ENCODE measurements at places on chromosomes 3 and 15.
A peak's percentile ranks its signal among the peaks of the same experiment; 100 is the strongest.

DNA sequence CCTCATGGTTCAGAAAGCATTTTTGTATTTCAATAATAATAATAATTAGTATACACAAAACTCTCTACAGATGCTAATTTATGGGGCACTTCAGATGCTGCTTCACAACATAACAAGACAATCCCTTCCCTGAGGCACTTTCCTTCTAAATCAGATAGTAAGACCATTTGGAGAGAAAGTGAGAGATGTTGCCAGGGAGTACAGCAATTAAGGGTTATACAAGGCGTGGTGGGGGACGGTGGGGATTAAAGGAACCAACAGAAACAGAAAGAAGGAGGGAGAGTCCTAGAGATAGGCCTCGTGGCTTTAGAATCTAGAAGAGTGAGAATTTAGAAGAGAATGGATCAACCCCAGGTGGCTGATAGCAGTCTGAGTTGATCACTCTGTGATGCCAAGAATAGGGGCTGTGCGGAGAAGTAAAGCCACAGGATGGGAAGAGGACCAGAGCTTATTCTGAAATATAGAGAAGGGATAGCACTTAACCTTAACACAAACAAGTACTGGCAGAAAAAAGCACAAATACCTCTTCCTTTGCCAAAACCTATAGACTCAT is 76.9 kb downstream of the ETFA start:
- DNase-seq: no peak

DNA sequence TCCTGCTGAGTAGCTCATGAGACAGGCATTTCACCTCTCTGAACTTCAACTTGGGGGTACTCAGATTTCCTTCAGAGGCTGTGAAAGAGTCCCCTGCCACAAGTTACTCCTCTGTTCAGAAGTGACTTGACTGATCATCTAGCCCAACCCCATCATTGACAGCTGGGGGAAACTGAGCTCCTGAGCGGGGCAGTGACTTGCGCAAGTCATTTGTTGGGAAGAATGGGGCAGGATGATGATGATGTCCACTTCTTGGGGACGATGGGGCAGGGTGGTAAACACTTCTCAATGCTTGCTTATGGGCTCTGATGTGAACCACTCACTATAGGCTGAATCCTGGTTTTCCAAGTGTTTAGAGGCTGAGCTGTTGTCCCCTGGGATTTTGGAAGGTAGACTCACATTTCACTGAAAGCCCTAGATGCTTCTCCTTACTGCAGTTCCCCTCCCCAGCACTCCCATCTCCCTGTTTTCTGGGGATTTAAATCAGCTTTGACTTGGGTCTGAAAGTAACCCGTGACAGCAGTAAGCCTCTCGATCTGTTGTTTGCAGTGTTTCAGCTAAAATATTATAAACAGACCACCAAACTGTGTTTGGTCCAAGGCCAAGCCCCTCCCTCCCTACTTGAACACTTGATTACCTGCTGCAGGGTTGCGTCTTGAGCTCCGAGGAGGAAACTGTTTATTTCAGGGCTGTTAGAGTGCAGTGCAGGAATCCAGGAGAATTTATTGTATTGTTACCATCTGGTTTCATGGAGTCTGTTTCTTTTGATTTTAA is 25.1 kb downstream of the SMAD3 start:
- no peak for DNase-seq

DNA sequence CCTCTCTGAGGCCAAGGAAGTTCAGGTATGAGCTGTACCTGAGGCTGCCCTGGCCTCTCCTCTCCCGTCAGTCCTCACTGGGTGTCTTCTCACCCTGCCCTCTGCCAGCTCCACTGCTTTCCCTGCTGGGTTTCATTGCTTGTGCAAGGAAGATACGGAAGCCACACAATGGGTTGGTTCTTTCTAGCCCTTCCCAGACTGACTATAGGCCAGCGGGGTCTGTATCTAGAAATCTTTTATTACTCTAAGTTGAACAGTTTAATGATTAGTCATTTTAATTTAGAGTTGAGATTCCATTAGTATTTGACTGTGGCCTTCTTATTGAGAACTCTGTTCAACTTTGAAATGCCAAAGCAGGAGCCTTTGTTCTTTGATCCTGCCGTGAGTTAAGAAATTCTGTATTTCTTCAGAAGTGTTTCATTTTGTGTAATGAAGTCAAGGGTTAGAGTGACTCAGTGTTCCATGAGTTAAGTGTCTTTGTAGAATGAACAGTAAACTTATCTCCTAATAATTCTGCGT is 16.2 kb downstream of the C3orf62 start:
- DNase-seq: no peak

GRCh38 chr3:27675287-27675686 is 46.8 kb downstream of the EOMES start:
- no peak for DNase-seq

DNA sequence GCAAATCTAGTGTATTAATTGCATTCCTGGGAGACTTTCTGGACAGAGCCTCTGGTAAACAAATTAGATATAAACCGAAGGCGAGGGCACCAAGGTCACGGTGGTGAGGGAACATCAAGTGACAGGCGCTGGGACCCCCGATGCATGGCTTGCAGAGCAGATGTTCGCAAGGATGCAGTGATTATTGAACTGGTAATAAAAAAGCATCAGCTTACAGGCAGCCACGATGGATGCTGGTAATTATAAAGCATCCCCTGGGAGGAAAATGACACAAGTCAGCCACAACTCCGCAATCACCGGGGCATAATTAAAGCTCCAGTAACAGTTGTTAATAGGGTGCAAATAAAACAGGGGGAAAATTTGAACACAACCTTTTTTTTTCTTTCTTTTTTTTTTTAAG is 231.1 kb upstream of the DPH6 start:
- DNase-seq: no peak

DNA sequence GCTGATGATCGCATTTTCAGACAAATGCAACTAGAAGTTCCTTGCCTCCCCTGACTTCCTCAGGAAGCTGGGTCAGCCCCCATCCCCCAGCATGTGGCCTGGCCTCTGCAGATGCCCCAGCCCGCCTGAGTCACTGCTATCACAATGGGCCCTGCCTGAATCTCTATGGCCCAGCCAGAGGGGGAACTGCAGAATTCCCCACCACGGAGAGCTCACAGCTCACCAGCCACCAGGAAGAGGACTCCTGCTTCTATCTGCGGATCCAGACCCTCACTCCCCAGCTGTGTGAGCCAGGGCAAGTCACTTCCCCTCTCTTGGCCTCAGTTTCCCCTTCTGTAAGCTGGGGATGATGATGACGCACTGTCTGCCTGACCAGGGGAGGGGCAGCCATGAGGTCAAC is 6.9 kb downstream of the PLXND1 start:
- DNase-seq: no peak

DNA sequence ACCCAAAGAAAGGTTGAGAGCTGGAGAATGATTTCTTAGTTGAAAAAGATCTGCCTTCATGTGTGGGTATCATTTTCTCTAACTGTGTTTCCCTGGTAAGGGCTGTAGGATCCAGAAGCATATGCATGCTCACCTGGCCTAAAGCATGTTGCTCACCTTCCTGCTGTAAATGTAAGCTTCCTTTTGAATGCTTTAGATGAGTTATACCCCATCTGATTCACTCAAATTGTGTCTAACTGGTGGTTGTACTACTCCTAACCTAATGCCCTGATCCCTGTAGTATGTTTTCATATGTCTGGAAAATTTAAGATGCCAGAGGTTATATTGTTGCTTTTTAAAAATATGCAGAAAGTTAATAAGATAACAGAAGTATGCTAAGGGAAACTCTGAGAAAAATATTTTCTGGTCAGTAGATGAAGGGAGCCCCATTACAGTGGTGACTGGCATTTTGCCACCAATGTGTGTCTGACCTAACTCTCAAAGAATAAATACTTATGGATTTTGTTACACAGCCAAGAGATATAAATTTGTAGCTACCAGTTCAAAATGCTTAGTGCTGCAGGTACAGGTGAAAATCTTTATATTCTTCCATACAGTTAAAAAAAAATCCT is 7.7 kb downstream of the FILIP1L start:
- DNase-seq: no peak

GRCh38 chr3:15292765-15293522 is 39.4 kb downstream of the SH3BP5 start:
- DNase-seq: no peak

GRCh38 chr3:15180042-15180611 is 25.9 kb upstream of the CAPN7 start:
- peak; percentile 36 for DNase-seq

- no peak for DNase-seq
Observed at GRCh38 chr3:3353153-3353552, 173.7 kb upstream of the CRBN start.

DNA sequence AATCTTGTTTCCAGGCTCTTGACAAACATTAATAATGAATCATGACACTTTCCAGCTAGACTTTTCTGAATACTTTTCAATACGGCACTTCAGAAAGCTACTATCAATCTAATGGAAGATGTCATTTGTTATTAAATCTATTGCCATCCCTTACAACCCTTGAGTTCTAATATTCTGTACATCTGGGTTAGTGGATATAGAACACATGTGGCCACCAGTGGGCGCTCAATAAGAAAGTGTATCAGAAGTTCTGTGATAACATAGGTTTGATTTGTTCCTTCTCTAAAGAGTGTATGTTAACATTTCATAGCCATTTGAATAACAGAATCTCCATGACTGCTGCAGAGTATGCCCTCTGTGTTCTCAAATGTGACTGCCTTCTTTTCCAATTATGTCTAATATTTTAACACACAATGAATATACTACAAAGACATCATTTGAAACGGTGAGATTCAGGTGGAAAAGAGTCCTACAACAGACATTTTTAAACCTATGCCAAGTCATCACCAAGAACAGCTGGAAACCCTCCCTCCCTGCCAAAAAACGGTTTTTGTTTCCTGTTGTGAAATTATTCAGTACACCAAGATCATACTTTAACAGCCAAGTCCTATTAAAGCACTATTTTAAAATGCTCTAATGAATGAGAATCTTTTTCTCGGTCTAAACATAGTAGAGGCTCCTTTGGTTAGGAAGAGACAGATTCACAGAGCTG is 22.2 kb downstream of the ALDH1A2 start:
- no peak for DNase-seq

- no peak for DNase-seq
Observed at GRCh38 chr3:187085933-187086332, 53.4 kb downstream of the RPL39L start.

- DNase-seq: no peak
Observed at GRCh38 chr3:40387895-40388254, 891 bp downstream of the ENTPD3 start.

GRCh38 chr3:129161860-129162271 is 1.0 kb upstream of the ISY1 start:
- DNase-seq: peak; percentile 48

GRCh38 chr3:112908252-112908651 is 61.6 kb upstream of the CD200R1L start:
- DNase-seq: peak; percentile 9

DNA sequence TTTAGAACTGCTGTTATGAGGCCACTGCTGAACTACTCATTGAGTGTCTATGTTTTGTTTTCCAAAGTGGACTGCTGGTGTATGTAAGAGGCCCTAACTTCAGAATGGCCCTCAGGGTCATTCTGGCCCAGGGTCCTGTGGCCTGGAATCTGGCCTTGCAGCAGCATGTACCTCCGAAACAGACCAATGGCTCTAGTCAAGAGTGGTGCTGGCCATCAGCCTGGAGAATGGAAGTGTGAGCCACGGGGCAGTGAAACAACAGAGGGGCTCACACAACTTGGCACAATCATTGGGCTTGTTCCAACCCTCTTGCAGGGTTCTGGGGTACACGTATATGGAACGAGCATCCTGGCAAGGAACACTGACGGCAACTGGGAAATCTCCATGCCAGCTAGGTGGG is 40.5 kb downstream of the SCN5A start:
- no peak for DNase-seq

GRCh38 chr3:81741216-81741615 is 20.2 kb downstream of the GBE1 start:
- DNase-seq: no peak

DNA sequence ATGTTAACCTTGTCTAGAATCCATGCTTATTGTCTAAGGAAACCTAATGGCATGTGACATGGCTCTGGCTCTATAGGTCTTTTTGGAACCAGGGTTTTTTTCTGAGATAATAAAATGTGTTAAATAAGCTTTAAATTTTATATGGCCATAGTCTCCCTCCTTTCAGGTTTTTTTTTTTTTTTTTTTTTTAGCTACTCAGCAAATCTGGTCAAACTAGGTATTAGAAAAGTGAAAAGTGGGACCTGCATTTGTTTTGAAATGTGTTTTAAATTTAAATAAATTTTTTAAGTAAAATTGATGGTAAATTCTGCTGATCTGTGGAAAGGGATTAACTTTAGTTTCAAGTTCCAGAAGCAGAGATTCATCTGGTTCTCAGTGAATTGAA is 52.1 kb upstream of the NANOGP8 start:
- no peak for DNase-seq

DNA sequence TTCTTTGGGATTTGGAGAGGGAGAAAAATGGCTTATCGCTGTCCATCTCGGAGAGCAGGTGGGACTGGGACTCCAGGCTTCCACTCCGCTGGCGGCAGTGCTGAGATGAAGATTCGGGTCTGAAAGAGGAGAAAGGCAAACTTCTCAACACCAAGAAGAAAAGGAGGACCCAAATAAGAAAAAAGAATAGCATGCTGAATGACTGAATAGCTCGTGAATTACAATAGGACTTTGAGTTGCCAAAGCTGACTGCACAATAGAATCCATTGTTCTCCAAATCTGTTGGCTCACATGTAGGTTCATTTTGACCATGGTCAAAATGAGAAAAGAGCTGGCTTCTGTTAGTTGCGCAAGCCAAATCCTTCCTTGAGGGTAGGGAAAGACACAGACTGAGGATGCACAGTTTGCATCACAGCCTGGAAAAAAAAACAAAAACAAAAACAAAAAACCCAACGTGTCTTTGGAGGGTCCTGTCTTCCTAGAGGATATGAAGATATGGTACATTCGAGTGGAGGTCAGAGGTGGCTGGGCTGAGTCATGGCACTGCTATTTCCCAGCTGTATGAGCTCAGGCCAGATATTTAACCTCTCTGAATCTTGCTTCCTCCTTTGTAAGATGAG is 59.3 kb upstream of the LMOD3 start:
- no peak for DNase-seq

DNA sequence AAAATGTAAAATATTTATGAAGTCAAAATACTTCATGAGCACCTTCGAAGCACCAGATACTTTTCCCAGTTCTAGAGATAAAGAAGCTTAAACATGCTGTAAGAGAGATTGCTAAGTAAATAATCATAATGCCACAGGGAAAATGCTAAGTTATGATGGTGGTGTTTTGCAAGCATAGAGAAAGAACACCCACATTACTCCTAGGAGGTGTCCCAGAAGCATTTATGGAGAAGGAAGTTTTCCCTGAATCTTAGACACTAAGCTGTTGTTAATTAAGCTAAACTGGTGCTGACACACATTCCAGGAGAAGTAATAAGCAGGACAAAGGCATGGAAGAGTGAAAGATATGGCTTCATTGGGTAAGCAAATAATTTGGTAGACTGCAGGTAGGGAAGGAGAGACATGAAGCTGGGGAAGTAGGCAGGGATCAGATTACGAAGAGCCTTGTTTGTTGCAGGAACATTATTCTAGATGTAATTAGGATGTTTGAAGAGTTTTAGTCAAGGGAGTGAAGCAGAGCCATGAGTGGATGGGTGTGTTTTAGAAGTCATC is 40.4 kb upstream of the CHMP2B start:
- DNase-seq: no peak

- DNase-seq: no peak
Observed at GRCh38 chr15:28018291-28019044, 80.6 kb downstream of the OCA2 start.

GRCh38 chr3:155102329-155102728 is 22.2 kb downstream of the MME start:
- no peak for DNase-seq

All from germinal center (tissue), 1 donor.